ENCODE measurements at places on chromosomes 5 and 9.

DNA sequence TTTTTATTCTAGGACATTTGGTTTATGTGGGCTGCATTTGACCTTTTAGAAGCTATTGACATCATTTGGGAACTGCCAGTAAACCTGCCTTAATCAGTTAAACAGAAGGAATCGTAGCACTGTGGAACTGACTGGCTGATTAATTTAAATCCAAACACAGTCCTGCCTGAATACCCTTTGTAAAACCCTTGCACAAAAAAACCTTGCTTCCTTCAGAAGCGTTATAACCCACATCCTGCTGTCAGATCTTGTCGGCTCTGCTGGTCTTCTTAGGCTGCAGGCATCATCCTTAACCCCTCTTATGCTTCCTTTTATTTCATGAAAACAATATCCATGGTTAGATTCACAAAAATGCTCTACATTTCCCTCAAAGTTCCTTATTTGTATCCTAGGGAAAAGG lies 46.3 kb downstream of the PAM start:
- no peak for DNase-seq

GRCh38 chr5:178548746-178549145 lies 41.4 kb downstream of the COL23A1 start:
- no peak for DNase-seq

GRCh38 chr9:33024126-33024965 lies 727 bp upstream of the DNAJA1 start:
- no peak for DNase-seq

- no peak for DNase-seq
Observed at GRCh38 chr5:120533581-120533980, 69.5 kb downstream of the PRR16 start.

- DNase-seq, result no peak
Observed at GRCh38 chr5:35035271-35035670, 12.5 kb downstream of the AGXT2 start.

- no peak for DNase-seq
Observed at GRCh38 chr5:121226765-121227164, 624.9 kb upstream of the FTMT start.

Measured in HEK293T (cell line).